ENCODE measurements at places on chromosomes 1 and 21. TPM values are rescaled to one million over a fixed set of nuclear protein-coding genes. Genes with fewer than 3 reads are reported as not detected.

Gene FCGR1A
- 9.8 TPM for total RNA-seq

Gene TDRD5
- total RNA-seq: 2.7 TPM

Gene PERM1
- total RNA-seq: 0.47 TPM

Gene BLACAT1
- 0.94 TPM for total RNA-seq

Gene PCAT6
- not detected for total RNA-seq

Gene ANGPTL3
- total RNA-seq: not detected

Gene SLC45A3
- 4.4 TPM for total RNA-seq

Gene MATN1
- 0.31 TPM for total RNA-seq

Gene CTTNBP2NL
- 23.9 TPM for total RNA-seq

DNA sequence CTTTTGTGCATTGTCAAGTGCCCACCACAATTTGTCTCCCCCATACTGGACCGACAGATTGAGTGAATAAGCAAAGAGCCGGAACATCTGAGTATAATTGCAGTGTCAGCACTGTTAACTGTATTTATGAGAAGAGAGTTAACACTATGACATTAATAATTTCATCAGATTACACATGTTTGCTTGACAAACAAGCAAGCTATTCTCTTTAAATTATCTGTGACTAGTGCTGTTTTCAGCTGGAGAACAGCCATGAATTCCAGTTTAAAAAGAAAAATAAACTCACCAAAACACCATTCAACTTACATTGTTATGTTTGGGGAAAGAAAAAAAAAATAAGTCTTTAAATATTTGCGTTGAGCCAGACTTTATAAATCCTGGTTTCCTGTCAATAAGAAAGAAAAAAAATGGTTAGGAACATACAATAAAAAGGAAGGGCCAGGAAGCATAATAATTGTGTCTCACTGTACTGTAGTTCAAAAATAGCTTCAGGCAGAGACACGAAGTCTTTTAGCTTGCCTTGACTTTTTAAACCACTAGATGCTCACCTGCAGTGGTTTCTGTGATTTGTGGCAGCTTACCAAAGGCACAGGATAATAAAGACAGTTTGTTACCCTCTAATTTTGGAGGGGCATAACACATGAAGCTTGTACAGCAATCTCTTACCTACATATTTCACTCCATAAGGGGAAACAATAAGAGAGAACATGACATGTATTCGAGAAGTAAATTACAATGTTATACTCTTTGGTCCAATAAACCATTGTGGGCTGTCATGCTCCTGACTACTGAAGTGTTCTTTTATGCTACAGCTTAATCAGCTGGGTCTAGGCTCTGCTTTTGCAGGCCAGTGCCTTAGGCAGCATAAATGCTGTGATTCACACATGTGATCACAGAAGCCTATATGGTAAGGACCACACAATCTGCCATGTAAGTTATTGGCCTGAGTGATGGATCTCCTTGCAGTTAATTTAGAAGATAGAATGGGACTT lies 302.0 kb upstream of the ADGRL2 start:
- no peak for DNase-seq

DNA sequence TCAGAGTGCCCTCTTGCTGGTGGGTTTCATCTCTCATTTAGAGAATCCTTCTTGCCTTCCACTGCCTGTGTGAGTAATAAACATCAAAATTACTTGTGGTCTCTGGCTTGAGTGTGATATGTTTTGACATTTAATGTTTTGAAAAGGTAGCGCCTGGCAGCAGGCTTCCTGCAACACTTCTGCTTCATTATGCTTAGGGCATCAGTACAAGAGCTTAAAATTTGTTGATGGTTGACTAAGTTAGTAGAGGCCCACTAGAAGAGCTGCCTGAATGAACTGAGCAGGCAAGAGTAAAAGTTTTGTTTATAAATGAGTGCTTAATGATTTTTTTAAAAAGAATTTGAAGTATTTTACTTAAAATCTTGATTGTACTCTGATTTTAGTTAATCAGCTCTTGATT lies 6.4 kb upstream of the RPE65 start:
- DNase-seq: no peak

GRCh38 chr1:233252441-233252840 lies 43.1 kb downstream of the PCNX2 start:
- no peak for DNase-seq

DNA sequence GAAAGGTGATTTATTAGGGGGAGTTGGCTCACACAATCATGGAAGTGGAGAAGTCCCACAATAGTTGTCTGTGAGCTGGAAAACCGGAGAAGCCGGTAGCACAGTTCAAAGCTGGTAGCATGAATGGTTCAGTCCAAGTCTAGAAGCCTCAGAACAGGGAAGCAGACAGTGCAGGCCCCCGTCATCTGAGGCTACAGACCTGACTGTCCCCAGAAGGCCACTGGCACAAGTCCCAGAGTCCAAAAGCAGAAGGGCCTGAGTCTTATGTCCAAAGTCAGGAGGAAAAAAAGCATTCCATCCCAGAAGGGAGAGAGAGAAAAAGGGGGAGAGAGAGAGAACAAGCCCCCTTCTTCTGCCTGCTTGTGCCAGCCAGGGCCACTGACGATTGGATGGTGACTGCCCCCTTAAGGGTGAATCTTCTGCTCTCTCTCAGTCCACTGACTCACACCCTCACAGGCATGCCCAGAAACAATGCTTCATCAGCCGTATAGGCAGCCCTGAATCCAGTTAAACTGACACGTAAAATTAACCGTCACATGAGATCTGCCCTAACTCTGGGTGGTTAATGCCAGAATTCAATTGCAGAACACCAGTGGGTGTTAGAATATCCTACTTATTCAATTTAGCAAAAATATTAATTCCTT lies 49.3 kb upstream of the POU2F1 start:
- no peak for DNase-seq

DNA sequence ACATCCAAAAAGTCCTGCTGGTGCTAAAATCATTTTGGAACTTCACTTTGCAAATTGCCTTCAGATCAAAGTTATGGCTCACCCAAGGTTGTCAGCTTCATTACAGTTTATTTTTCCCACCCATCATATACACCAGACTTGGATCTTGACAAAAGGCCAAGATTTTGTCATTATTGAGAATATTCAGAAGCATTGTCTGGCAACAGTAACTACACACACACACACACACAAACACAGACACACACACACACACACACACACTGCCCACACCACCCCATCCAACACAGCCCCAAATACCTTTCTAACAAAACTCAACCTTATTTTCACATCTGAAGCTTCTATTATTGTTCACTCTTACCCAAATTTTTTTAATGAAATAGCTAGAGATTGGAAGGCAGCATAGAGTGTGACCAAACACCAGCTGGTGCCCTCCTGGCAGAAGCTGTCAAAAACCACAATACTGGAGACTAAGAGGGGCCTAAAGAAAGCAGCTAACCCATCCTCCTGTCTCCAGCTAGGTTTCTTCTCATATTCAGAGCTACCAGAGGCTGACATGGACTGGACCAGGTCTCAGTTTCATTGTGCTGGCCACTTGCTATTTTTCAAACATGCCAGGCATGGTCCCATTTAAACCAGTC lies 139.1 kb upstream of the ZC3H11B start:
- no peak for DNase-seq

- DNase-seq: no peak
Observed at GRCh38 chr1:38243106-38243505, 196.5 kb upstream of the POU3F1 start.

DNA sequence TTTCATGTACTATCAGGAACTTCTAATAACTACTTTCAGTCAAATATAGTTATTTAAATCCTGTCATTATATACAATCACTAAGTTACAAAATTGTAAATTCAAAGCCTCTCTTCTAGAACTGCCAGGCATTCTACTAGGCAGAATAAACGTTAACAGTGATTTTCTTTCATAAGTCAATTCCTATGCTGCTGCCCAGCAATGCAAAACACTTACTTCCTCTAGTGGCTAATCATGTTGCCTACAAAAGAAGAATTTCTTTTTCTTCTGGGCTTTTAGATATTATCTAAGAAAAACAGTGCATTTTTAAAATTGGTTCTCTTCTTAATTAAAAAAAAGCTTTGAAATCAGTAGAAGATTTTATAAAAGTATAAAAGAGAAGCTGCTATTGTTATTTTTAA lies 509.8 kb upstream of the ADAMTS5 start:
- no peak for DNase-seq

GRCh38 chr1:77614037-77614436 lies 68.4 kb downstream of the ZZZ3 start:
- DNase-seq: no peak

DNA sequence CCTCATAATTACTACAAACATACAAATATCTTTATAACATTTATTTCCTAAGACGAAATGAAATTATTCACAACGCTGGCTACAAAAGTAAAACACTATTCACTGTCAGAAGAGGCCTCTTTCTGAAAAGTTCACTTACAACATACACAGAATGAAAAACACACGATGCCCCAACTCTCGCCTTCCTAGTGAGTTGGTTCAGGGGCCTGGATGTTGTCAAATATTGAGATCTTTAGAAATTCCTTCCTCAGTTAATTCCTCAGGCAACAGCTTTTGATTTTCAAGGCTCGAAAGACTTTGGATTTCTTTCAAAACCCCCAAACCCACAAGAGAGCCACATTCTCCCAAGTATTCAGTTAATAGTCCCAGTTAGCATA lies 14.2 kb upstream of the KCNE1 start:
- DNase-seq: no peak

- DNase-seq: no peak
Observed at GRCh38 chr1:168216171-168216570, 9.6 kb upstream of the SFT2D2 start.

- no peak for DNase-seq
Observed at GRCh38 chr21:29078869-29079767, 5.7 kb upstream of the CCT8 start.

DNA sequence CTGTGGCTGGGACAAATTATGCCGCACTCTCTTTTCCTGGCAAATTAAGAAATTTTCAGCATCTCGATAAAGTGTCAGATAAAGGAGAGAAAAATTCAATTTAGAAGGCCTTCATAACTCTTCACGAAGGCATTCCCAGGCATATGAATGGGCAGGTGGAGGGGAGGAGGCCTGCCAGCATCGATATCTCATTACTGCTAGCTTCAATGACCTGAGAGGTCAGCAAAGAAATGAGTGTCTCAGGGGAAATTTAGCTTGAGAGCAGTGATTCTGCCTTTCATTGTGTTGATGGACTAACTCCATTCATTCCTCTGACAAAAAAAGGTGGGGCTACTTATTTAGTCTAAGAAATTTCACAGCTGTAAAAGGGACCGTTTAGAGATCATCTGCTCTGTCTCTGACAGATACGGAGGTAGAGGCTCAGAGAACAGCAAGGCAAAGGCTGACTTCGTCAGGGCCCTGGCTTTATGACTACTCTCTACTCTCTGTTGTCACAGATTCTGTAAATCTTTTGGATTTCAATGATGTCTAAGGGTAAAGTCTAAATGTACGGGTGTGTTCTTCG lies 212.0 kb upstream of the BEND5 start:
- no peak for DNase-seq

DNA sequence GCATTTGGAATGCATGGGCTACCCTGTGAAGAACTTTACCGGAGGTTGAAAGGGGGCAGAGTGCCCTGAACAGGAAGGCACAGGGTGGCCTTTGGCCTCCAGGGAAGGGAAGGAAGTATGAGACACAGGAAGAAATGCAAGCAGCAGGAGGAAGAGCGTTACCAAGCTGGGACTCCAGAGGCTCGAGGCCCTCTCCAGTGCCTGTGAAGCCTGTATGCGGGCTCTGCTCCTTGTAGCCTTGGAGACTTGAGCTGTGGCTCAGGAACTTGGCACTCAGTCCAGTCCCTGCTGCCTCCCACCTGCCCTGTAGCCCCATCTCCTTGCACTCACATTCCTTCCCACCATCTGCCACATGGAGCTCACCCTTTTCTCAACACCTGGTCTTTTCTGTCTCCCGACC lies 33.5 kb upstream of the RNF19B start:
- DNase-seq: no peak

- no peak for DNase-seq
Observed at GRCh38 chr1:75265792-75266191, 131.6 kb downstream of the LHX8 start.

DNA sequence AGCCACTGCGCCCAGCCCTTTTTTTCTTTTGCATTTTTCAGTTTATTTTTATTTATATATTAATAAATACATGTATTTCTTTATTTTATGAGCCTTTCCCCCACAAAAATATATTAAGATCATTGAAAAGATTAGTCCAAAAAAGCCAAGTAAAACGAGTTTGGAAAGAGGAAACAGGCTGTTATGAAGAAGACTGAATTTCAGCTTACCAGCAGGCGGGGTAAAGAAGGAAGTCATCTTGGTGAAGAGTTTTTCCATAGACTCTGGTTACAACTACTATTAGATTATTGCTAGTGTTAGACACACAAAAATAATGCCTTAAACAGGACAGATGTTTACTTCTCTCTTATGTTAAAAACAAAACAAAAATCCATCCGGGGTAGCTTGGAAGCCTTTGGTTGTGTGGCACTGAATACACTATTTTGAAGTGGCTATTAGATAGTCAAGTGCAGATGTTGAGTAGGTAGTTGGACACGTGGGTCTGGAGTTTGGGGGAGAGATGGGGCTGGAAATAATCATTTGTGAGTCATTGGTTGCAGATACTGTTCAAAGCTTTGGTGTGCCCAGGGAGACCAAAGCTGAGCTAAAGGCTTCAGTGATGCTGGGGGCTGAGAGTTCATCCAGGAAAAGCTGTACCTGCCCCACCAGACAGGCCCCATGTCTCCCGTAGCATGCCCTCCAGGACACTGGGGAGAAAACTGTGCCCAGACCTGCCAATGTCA lies 8.7 kb upstream of the LRRC71 start:
- DNase-seq: no peak

- no peak for DNase-seq
Observed at GRCh38 chr1:212457740-212458338, 25.1 kb downstream of the NENF start.

GRCh38 chr1:229230140-229230892 lies 40.6 kb upstream of the RAB4A start:
- DNase-seq: no peak

GRCh38 chr1:42679364-42679983 lies 2.7 kb upstream of the YBX1 start:
- no peak for DNase-seq

DNA sequence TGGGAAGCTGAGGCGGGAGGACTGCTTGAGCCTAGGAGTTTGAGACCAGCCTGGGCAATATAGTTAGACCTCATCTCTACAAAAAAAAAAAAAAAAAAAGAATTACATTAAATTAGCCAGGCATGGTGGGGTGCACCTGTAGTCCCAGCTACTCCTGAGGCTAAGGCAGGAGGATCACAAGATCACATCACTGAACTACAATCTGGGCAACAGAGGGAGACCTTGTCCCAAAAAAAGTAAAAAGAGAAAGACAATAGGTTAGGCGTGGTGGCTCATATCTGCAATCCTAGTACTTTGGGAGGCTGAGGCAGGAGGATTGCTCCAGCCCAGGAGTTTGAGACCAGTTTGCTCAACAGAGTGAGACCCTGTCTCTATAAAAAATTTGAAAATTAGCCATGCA lies 130.3 kb downstream of the TIAM1 start:
- DNase-seq: no peak

DNA sequence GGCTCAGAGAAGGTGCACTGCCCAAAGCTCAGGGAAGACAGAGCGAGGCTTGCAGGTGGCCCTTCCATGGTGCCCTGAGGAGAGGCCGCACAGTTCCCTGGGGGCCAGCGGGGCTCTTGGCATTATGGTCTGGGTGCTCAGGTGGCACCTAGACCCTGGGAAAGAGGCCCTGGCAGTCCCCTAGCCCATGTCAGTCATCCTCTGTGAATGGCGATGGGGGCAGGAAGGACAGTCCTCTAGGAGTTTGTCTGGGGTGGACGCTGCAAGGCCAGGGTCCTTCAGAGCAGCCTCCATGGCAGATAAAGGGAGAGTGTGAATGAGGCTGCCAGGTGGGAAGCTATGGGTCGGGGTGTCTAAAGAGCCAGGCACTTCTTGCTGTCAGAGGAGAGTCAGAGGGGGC lies 345.9 kb upstream of the VAMP3 start:
- DNase-seq: no peak

Measured in occipital lobe (tissue), 3 donors.